ENCODE measurements at places on chromosomes 12 and 14. TPM values are rescaled to one million over a fixed set of nuclear protein-coding genes. Genes with fewer than 3 reads are reported as not detected.

- no peaks in the 10 kb centered on the region for H3K27me3 ChIP-seq
- DNase-seq: peak; percentile 16
- peaks cover under 1% of the 10 kb centered on the region for H3K36me3 ChIP-seq
- no peak overlapping the region for H3K4me3 ChIP-seq
Measured at GRCh38 chr12:119182701-119183493, 4.2 kb downstream of the HSPB8 start.

- H3K4me1 ChIP-seq: peaks cover 9% of the 10 kb centered on the region
- H3K27me3 ChIP-seq: no peaks in the 10 kb centered on the region
- no peak overlapping the region for H3K27ac ChIP-seq
- no peaks in the 10 kb centered on the region for H3K36me3 ChIP-seq
- DNase-seq: no peak
Measured at GRCh38 chr14:51356381-51356780, 116.3 kb downstream of the TMX1 start.

The ITGB7 gene
- total RNA-seq: not detected

- H3K36me3 ChIP-seq: peaks cover 7% of the 10 kb centered on the region
- H3K4me3 ChIP-seq: no peak overlapping the region
- H3K27me3 ChIP-seq: no peaks in the 10 kb centered on the region
Measured at GRCh38 chr14:92584816-92585215, 71.2 kb downstream of the RIN3 start.

GRCh38 chr12:129304529-129304928 lies 451.3 kb downstream of the GLT1D1 start:
- no peaks in the 10 kb centered on the region for H3K27me3 ChIP-seq
- no peak for DNase-seq
- no peaks in the 10 kb centered on the region for H3K4me1 ChIP-seq
- H3K36me3 ChIP-seq: no peaks in the 10 kb centered on the region
- no peak overlapping the region for H3K4me3 ChIP-seq

The SERPINA9 gene
- total RNA-seq: not detected

- H3K36me3 ChIP-seq: no peaks in the 10 kb centered on the region
- H3K4me1 ChIP-seq: no peaks in the 10 kb centered on the region
- H3K27ac ChIP-seq: no peak overlapping the region
Measured at GRCh38 chr14:88706425-88706824, 86.3 kb downstream of the EML5 start.

GRCh38 chr12:115606040-115606439 lies 671.5 kb downstream of the MED13L start:
- no peak overlapping the region for H3K4me3 ChIP-seq
- H3K4me1 ChIP-seq: no peaks in the 10 kb centered on the region
- no peaks in the 10 kb centered on the region for H3K27me3 ChIP-seq
- H3K27ac ChIP-seq: no peak overlapping the region
- H3K36me3 ChIP-seq: no peaks in the 10 kb centered on the region
- no peak for DNase-seq

GRCh38 chr12:32240162-32240561 lies 133.5 kb downstream of the BICD1 start:
- peak; percentile 44 for DNase-seq
- H3K27me3 ChIP-seq: no peaks in the 10 kb centered on the region
- H3K27ac ChIP-seq: peak overlapping the region; percentile 65
- H3K36me3 ChIP-seq: no peaks in the 10 kb centered on the region

DNA sequence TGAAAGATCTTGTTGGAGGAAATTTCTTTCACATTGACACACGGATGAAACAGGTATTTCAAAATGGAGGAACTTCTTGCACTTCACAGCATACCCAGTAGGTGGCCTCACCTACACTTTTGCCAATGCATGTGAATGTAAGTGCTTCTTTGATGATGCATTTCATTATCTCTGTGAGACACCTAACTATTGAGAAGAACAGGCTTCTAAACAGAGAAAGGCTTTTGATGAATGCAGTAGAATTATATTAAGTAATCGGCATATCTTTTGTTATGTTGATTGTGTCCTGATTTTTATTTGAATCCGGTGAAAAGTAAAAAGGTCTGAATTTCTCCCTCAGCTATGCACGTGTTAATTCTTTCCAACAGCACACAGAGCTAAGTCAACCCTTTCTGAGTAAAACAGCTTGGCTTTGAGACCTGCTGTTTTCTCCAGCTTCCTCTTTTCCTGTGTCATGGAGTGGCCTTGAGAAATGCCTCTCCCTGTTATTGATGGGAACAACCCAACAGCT lies 399.0 kb downstream of the NAV3 start:
- H3K36me3 ChIP-seq: no peaks in the 10 kb centered on the region
- H3K27me3 ChIP-seq: no peaks in the 10 kb centered on the region
- H3K4me1 ChIP-seq: no peaks in the 10 kb centered on the region
- DNase-seq: peak; percentile 47
- no peak overlapping the region for H3K4me3 ChIP-seq
- no peak overlapping the region for H3K27ac ChIP-seq

DNA sequence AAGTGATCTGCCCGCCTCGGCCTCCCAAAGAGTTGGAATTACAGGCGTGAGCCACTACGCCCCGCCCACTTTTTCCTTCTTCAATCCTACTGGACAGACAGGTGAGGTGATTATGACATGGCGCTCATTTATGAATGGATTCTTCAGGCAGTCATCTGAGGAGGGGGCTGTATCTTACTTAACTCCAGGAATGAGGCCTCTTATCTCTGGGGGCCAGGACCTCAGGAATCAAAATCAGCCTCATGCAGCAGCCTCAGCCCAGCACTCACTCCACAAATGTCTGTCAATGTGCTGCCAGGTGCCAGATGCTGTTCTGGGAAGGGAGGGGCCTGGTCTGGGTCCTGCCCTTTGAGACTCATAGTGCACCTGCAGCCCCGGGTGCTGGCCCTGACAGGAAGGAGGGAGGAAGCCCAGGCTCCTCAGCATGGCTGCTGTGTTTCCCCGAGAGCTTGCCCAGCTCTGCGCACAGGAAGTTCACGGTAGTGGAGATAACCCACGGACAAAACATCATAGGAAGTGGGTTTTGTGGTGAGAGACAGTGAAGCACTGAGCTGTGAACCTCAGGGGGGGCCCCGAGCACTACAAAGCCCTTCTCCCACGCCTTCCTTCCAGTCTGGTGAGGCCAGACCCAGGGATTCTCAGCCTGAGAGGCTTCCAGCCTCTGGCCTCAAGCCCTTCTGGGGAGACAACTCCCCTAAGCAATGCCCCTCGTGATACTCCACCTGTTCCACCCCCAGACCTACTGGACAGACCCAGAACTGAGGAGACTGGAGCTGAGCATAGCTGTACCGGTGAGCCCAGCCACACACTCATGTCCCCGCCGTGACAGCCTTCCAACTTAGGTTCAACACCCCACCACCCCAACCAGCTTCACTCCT lies 22.3 kb downstream of the GALNT6 start:
- no peaks in the 10 kb centered on the region for H3K36me3 ChIP-seq
- H3K4me3 ChIP-seq: no peak overlapping the region
- peak; percentile 74 for DNase-seq
- H3K4me1 ChIP-seq: peaks cover 41% of the 10 kb centered on the region
- no peaks in the 10 kb centered on the region for H3K27me3 ChIP-seq

The STRAP gene
- 144 TPM for total RNA-seq

GRCh38 chr14:29709490-29709889 lies 218.2 kb downstream of the PRKD1 start:
- no peak for DNase-seq
- no peak overlapping the region for H3K27ac ChIP-seq
- H3K4me3 ChIP-seq: no peak overlapping the region
- H3K36me3 ChIP-seq: no peaks in the 10 kb centered on the region

GRCh38 chr12:62319058-62319457 lies 58.9 kb downstream of the USP15 start:
- H3K4me1 ChIP-seq: no peaks in the 10 kb centered on the region
- no peak overlapping the region for H3K4me3 ChIP-seq
- H3K27me3 ChIP-seq: no peaks in the 10 kb centered on the region
- peaks cover 6% of the 10 kb centered on the region for H3K36me3 ChIP-seq

GRCh38 chr12:52980096-52980649 lies 26.1 kb upstream of the EIF4B start:
- peaks cover 2% of the 10 kb centered on the region for H3K4me1 ChIP-seq
- H3K27ac ChIP-seq: no peak overlapping the region
- peaks cover 1% of the 10 kb centered on the region for H3K27me3 ChIP-seq
- DNase-seq: no peak
- no peaks in the 10 kb centered on the region for H3K36me3 ChIP-seq
- H3K4me3 ChIP-seq: no peak overlapping the region

GRCh38 chr12:122979908-122980182 lies 636 bp upstream of the ARL6IP4 start:
- H3K36me3 ChIP-seq: no peaks in the 10 kb centered on the region
- DNase-seq: no peak
- H3K27ac ChIP-seq: peak overlapping the region; percentile 78
- H3K4me1 ChIP-seq: peaks cover 41% of the 10 kb centered on the region
- H3K27me3 ChIP-seq: no peaks in the 10 kb centered on the region
- peak overlapping the region; percentile 83 for H3K4me3 ChIP-seq

GRCh38 chr14:21215130-21215878 lies 53.9 kb downstream of the HNRNPC start:
- H3K27me3 ChIP-seq: no peaks in the 10 kb centered on the region
- H3K4me3 ChIP-seq: no peak overlapping the region
- no peak for DNase-seq
- H3K27ac ChIP-seq: no peak overlapping the region
- H3K4me1 ChIP-seq: peaks cover 23% of the 10 kb centered on the region

- no peaks in the 10 kb centered on the region for H3K27me3 ChIP-seq
- H3K4me1 ChIP-seq: no peaks in the 10 kb centered on the region
- no peak for DNase-seq
Measured at GRCh38 chr12:67989184-67989920, at the start of gene IFNG-AS1. Gene IFNG-AS1 (plus strand): TSS chr12:67989447.

DNA sequence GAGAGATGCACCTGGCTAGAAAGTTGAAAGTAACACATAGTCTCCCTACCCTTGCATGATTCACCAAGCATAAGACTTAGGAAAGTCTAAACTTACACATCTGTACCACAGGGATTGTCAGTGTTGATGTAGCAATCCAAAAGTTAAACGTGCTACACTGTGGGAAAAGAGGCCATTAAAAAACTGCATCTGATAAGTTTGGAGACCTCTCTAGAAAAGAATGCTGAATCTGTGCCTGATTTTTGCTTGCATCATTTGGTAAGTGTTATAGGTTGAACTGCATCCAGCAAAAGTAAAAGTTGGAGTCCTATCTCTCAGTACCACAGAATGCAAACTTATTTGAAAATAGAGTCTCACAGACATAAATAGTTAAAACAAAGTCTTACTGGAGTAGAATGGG lies 126.6 kb downstream of the SLC6A15 start:
- no peak overlapping the region for H3K4me3 ChIP-seq
- no peaks in the 10 kb centered on the region for H3K36me3 ChIP-seq
- H3K27ac ChIP-seq: no peak overlapping the region
- H3K27me3 ChIP-seq: no peaks in the 10 kb centered on the region
- no peaks in the 10 kb centered on the region for H3K4me1 ChIP-seq

The ST8SIA1 gene
- not detected for total RNA-seq

GRCh38 chr12:109944561-109945359 lies 44.7 kb downstream of the TCHP start:
- no peak overlapping the region for H3K4me3 ChIP-seq
- H3K36me3 ChIP-seq: peaks cover 4% of the 10 kb centered on the region

The WNT1 gene
- not detected for total RNA-seq

- DNase-seq: peak; percentile 19
- no peaks in the 10 kb centered on the region for H3K36me3 ChIP-seq
- H3K27me3 ChIP-seq: no peaks in the 10 kb centered on the region
- no peaks in the 10 kb centered on the region for H3K4me1 ChIP-seq
- H3K4me3 ChIP-seq: no peak overlapping the region
Measured at GRCh38 chr12:132218915-132219314, 74.7 kb downstream of the NOC4L start.

DNA sequence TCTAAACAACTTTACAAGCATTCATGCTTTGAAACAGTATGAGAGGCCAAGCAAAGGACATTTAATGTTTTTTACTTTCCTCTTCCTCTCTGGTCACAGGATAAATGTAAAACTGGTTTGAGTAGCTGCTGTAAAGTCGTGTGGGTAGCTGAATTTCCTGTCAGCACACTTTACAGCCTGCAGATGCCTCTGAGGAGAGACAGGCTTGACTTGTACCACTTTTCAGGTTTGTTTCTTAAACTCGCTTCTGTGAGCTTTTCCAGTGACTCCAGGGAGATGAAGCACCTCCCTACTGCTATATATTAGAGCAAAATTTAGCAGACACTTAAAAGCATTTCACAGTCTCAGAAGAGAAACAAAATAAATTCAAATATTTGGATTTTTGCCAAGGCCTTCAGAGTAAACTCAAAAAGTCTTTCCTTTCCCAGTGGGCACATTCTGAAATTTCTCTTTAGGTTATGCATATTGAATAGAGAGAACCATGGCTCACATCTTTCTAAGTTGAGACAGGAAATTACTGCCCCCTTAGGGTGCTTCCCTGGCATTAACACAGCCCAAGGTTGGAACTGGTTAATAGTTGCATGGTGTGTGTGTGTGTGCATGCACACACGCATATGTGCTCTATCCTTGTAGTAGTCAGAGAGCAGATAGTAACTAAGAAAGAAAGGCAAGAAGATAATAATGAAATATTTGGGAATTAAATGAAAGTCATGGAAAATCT lies 557.3 kb upstream of the MIS18BP1 start:
- no peaks in the 10 kb centered on the region for H3K27me3 ChIP-seq
- H3K27ac ChIP-seq: no peak overlapping the region
- no peak overlapping the region for H3K4me3 ChIP-seq
- no peaks in the 10 kb centered on the region for H3K4me1 ChIP-seq
- H3K36me3 ChIP-seq: no peaks in the 10 kb centered on the region

DNA sequence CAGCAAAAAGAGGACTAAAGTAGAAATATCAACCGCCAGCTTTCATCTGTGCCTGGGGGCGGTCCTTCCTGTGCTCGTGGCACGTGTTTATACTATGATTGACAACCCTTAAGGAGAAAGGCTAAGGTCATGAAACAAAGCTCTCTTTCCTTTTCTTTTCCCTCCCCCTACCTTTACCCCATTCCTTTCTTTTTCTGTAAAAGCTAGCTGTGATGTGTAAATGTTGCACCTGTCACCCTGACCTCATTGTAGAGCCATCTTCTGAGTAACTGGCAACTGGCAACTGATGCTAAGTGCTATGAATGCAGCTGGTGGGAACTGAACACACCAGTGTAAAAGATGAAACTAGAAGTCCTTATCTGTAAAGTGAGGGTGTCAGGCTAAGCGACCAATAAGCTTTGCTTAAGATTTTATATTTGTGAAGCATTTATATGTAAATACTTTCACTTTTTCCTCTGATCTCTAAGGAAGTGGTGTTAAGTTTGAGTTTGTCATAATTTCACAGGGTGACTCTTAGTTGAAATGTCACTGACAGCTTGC lies 102.8 kb upstream of the BCAT1 start:
- no peaks in the 10 kb centered on the region for H3K4me1 ChIP-seq
- peaks cover 3% of the 10 kb centered on the region for H3K27me3 ChIP-seq
- H3K27ac ChIP-seq: no peak overlapping the region
- H3K36me3 ChIP-seq: no peaks in the 10 kb centered on the region

DNA sequence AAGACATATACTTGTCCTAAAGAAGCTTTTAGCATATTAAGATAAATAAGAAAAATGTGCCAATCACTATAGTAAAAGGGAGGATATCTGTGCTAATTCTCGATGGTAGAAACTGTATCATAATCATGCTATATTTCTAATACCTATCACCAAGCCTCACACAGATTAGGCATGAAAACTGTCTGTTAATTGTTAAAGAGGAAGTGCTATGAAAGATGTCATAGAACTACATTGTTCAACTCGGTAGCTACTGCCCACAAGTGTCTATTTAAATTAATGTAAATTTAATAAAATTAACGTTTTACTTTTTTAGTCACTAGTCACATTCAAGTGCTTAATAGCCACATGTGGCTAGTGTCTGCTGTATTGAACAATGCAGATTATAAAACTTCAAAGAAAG lies 77.5 kb upstream of the KICS2 start:
- no peak overlapping the region for H3K27ac ChIP-seq
- H3K27me3 ChIP-seq: no peaks in the 10 kb centered on the region
- no peaks in the 10 kb centered on the region for H3K36me3 ChIP-seq
- no peak overlapping the region for H3K4me3 ChIP-seq
- no peaks in the 10 kb centered on the region for H3K4me1 ChIP-seq

The SP1 gene
- total RNA-seq: 57.7 TPM

All from endothelial cell of umbilical vein (primary cell).